ENCODE measurements at places on chromosomes 3 and 15. TPM values are rescaled to one million over a fixed set of nuclear protein-coding genes. Genes with fewer than 3 reads are reported as not detected.

The RGMA gene
- total RNA-seq = 9.2 TPM

DNA sequence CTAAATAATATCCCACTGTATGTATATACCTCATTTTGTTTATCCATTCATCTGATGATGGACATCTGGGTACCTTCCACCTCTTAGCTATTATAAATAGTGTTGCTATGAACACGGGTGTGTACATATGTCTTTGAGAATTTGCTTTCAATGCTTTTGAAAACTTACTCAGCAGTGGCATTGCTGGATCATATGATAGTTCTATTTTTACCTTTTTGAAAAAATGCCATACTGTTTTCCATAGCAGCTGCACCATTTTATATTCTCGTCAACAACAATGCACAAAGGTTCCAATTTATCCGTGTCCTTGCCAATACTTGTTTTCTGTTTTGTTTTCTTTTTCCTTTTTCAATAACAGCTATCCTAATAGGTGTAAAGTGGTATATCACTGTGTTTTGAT, 77.1 kb downstream of the PEAK1 start:
- DNase-seq = no peak

DNA sequence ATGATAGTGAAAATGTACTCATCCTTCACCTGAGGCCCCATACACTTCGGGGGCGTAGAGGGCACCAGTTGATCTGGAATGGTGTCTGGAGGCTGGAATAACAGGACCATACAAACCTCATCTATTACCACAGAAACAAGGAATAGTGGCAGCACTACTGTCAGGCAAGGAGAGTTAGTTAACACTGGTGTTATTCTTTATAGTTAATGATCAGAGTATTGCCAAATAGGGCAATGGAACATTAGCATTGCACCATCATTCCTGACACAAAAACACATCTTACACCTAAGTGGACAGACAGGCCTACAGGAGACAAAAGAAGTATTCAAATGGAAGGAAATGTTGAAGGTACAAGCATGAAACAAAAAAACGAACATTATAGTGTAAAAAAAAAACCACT, 137.0 kb upstream of the UBP1 start:
- DNase-seq = no peak

DNA sequence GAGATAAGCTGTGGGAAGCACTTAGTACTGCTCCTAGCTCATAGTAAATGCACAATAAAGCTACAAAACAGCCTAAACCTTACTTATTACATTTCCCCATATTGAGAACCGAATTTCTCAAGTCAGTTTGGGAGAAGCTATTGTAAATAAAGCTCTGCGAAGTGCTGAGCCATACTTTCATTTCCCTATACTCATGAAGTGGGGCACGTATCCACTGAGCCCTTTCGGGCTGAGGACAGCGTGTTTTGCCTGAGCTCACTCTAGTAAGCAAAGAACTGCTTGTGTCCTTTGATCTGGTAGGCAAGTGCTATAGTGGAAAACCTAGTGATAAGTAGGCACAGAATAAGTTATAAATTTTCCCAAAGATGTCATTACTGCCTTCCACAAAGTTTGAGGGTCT, 165.0 kb downstream of the RSL24D1 start:
- peak; percentile 10 for DNase-seq

DNA sequence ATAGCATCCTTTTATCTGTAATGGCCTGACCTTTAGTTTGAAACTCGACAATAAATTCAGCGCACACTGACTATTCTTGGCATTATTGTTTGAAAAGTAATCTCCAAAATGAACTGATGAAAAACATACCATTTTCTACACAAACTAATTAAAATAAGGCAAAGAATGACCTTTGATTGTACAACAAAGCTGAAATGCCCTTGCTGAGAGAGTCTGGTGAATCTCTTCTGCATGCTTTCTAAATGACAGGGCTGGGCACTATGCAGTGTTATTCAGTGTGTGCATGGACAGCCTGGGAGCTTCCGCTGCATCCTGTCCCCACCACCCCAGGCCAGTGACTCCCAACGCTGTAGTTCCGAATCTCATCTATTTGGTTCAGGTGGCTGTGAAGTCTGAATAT, 530.8 kb downstream of the FOXP1 start:
- DNase-seq = no peak

- DNase-seq = peak; percentile 95
Measured at GRCh38 chr15:31352339-31352751, 25.7 kb downstream of the KLF13 start.

The ANKUB1 gene
- not detected for total RNA-seq

The XYLB gene
- 7.8 TPM for total RNA-seq

- DNase-seq = no peak
Measured at GRCh38 chr3:14921811-14922705, 25.3 kb upstream of the NR2C2 start.

GRCh38 chr15:39869858-39870515, 50.1 kb downstream of the GPR176 start:
- DNase-seq = no peak

The ABHD5 gene
- 21.8 TPM for total RNA-seq

GRCh38 chr15:38853608-38854007, 289.0 kb upstream of the RASGRP1 start:
- no peak for DNase-seq

DNA sequence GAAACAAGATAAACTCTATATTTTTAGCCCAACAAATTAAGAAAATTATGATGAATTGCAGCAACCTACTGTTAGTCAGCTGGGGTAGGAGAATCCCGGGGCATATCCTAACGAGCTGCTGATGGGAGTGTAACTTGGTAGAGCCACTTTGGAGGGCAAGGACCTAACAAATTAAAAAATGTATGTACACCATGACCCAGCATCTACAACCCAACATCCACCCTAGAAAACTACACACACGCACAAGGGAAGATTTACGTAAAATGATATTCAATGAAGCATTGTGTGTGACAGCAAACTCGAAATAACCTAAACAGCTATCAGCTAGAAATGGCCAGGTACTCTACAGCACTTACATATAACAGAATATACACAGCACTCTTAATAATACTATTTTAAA, 1.9 kb downstream of the BCL2A1 start:
- no peak for DNase-seq

- DNase-seq = no peak
Measured at GRCh38 chr3:10305331-10305902, 12.7 kb upstream of the GHRL start.

DNA sequence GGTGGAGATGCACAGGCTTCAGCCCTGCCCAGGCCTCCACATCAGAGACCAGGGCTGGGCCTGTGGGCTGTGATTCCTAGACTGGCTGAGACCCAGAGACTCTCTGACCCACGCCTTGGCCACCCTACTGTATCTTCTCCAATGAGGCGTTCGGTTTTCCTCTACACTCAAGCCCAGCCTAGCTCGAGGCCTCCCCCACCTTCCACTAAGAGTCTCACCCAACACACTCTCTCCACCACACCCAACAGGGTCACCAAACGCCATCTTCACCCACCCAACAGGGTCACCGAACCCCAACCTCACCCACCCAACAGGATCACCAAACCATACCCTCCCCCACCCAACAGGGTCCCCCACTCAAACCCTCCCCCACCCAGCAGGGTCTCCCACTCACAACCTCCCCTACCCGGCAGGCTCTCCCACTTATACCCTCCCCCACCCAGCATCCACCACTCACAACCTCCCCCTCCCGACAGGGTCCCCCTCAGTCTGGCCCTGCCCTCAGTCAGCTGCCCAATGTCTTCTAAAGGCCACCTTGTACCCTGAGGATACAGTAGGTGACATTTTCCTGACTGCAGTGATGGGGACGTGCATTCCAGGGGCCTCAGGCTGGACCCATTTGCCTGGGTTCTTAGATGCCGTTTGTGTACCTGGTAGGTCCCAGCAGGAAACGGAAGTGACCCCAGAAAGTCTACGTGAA, 20.4 kb downstream of the CFAP100 start:
- DNase-seq = no peak

DNA sequence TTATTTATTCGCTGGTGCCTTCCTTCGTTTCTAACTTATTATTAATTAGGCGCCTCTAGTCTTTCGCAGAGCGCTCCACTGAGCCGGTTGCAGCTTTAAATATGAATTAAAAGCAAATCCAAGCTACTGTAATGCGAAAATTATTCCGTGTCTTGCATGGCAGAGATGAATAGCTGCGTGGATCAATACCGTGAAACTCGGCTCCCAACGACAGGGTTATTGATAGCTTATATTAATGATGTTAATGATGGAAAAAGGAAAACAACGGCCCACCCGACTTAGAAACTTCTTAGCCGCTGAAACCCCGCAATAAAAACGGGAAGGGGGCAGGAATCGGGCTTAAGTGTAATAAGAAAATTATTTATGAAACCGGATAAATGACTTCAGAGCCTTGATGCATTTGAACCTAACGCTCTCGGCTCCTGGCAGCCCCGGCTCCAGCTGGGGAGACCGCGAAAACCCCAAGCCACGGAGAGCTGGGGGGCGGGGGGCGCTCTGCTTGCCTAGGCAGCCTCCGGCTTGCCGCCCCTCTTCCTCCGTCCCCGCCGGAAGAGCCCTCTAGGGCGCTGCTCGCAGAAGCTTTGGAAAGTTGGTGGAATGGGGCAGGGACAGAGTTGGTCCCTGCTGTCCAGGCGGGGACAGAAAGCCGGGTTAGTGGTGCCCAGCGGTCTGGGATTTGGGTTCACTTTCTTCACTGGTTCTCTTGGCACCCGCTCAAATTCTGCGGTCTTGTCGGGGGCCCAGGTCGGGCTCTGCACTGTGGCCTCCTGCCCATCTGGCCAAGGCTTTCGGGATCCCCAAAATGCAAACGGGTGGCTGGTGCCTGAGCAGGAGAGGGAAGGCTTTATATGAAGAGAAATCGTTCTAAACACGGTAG, 7.7 kb upstream of the ONECUT1 start:
- no peak for DNase-seq

GRCh38 chr3:14297305-14297704, 105.1 kb upstream of the SLC6A6 start:
- no peak for DNase-seq

DNA sequence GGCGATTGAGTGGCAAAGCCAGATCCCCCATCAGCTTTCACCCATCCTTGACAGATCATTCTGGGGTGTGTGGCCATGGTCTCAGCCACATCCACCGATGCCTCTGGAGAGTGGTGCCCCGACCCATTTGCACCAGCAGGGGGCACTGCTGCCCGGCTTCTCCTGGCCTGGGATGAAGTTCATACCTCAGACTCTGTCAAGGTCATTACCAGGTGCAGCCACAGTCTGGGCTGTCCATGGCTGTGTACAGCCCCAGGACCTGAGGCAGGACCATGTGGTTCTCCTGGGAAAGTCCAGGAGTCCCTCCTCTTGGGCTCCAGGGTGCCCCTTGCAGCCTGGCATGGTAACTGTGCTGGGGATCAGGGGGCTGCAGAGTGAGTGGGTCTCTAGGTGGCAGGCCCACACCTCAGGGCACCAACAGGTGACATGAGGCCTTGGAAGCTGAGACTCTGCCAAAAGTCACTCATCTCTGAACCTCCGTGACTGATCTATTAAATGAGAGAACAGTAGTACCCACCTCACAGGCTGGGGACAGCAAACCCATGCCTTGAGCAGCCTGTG, 67.2 kb downstream of the CACNA2D2 start:
- peak; percentile 79 for DNase-seq

The CASR gene
- total RNA-seq = 11.9 TPM

The OR5K4 gene
- not detected for total RNA-seq

The CISH gene
- 19.8 TPM for total RNA-seq

GRCh38 chr3:72739531-72740466, 108.4 kb downstream of the SHQ1 start:
- DNase-seq = no peak

The CDHR4 gene
- not detected for total RNA-seq

GRCh38 chr3:128874481-128875180, 4.8 kb upstream of the ACAD9 start:
- DNase-seq = no peak

GRCh38 chr3:58032186-58032585, 24.0 kb downstream of the FLNB start:
- DNase-seq = no peak

GRCh38 chr3:172651936-172652625, 58.8 kb downstream of the NCEH1 start:
- no peak for DNase-seq

DNA sequence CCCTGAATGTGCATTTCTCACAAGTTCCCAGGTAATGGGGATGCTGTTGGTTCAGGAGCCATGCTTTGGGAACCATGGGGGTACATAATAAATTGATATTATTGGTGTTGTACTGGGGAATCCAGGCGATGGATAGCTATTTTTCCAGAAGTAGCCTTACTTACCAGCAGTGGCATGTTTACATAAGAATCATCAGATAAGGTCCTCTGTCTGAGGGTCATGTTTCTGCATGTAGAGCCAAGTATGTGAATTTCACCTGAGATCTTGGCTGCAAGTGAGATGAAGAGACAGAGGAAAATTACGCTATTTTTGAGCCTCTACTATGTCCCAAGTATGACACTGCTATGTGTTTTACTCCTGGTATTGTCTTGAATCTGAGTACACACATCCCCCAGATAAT, 26.3 kb downstream of the GPD1L start:
- DNase-seq = no peak

DNA sequence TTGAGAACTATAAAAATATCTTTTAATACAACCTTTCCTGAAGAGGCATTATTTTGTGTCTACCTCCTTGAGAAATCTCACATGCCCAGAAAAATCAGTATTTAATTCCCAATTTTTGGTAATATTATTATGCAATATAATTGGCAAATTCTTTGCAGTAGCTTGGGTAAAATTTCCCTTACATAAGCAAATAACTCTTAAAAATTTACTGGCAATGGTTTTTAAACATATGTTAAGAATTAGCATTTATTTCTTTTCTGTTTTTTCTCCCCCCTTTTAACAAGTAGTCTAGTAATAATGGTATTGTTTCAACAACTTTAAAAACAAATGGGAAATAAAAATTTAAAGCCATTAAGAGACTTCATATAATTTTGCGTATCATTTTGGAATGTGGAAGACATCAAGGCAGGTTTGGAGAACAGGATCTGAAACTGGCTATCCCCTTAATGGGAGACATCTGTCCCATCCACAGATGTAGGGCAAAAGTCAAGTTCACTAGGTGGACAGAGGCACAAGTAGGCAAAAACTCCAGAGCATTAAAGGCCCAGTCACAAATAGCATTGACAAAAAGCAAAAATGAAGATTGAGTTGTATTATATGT, 89.6 kb upstream of the AADACL2 start:
- DNase-seq = no peak

The PLA2G4E gene
- total RNA-seq = not detected

The BCL2A1 gene
- 16.5 TPM for total RNA-seq

DNA sequence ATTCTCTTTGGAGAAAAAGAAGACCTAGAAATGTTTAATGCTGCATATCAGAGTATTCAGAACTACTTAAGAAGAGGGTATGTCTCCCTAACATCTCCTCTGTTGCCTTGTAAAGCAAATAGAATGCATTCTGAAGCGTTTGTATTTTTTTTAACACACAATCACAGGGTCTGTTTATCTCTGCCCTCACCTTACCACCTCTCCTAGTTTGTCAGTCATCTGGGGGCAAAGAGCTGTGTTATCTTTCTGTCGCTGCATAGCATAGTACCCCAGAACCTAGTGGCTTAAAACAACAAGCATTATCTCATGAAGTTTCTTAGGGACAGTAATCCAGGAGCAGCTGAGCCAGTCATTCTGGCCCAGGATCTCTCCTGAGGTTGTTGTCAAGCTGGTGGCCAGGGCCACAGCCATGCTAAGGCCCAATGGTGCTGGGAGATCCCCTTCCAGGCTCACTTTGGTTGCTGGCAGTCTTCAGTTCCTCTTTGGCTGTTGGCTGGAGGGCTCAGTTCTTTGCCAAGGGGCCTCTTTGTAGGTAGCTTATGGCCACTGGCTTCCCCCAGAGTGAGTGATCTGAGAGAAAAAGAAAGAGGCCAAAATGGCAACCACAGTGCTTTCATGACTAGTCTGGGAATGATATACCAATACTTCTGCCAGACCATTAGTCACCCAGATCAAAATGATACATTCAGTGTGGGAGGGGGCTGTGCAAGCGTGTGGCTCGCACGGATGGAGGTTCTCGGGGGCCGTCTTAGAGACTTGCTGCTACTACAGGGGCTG, 17.8 kb downstream of the EDEM1 start:
- DNase-seq = no peak

The CKMT1A gene
- 2.6 TPM for total RNA-seq
